SJCRH30 (cell line): ENCODE measurements at places on chromosomes 13 and 19. TPM values are rescaled to one million over a fixed set of nuclear protein-coding genes. Genes with fewer than 3 reads are reported as not detected.
A peak's percentile ranks its signal among the peaks of the same experiment; 100 is the strongest.

GRCh38 chr13:21673789-21674489 lies 3.1 kb downstream of the FGF9 start:
- no peaks in the 10 kb centered on the region for H3K4me1 ChIP-seq
- H3K27me3 ChIP-seq = peaks cover 39% of the 10 kb centered on the region
- peak overlapping the region; percentile 52 for H3K4me3 ChIP-seq
- DNase-seq = peak; percentile 52

DNA sequence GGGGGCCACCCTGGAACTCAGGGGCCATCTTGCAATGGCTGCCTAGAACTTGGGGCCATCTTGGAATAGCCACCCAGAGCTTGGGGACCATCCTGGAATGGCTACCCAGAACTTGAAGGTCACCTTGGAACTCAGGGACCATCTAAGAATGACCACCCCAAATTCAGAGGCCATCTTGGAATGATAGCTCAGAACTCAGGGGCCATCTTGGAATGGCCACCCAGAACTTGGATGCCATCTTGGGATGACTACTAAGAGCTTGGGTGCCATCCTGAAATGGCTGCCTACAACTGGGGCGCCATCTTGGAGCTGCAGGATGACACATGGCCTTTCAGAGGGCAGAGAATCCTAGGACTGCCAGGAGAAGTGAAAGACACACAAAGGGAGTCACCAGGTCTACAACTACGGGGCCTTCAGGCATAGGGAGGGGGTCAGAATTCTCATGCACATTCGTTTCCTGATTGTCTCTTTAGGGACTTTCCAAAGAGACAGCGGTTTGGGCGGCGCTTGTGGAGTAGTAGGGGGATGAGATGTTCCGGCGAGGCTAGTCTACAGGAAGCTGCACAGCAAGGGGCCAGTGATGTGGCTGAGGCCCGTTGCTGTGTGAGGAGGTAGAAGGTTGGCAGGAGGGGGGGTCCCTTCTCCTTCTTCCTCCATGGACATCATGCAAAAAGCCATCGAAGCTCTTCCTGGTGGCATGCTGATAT lies 125.0 kb downstream of the IER2 start:
- H3K4me1 ChIP-seq = no peaks in the 10 kb centered on the region
- no peaks in the 10 kb centered on the region for H3K27me3 ChIP-seq
- no peaks in the 10 kb centered on the region for H3K36me3 ChIP-seq
- DNase-seq = no peak

TNFSF9 gene
- not detected in 2 replicates for total RNA-seq

PCDH8 gene
- total RNA-seq = 2.2 and 2.3 TPM in 2 replicates

ATXN8OS gene
- total RNA-seq = not detected in 2 replicates
